Effector memory CD4-positive, alpha-beta T cell (primary cell): ENCODE measurements at places on chromosomes 5 and 9.

- DNase-seq: no peak
Measured at GRCh38 chr9:127963041-127963358, 17.8 kb downstream of the EEIG1 start.

DNA sequence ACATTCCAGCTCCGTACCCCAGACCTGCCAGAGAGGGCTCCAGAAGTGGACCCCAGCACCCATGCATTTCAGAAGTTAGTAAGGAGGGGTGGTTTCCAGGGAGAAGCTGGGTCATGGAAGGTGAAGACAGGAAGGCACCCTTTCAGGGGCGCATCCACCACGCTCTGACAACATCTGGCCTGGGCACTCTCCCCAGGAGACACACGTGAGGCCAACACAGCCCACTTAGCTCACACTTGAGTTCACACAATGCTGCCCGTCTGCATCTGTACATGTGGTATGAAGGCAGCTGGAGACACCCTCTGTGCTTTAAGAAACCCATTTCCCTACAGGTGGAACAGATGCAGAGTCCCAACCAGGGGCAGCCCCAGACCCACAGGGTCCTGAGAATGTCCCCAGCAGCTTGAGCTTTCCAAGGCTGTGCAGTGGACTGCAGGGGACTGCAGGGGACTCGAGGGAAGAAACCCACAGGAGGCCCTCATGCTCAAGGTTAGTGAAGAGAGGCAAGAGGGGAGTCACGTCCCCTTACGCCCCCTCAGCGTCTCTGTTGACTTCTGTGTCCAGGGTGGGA lies 326.8 kb upstream of the IRX1 start:
- no peak for DNase-seq

DNA sequence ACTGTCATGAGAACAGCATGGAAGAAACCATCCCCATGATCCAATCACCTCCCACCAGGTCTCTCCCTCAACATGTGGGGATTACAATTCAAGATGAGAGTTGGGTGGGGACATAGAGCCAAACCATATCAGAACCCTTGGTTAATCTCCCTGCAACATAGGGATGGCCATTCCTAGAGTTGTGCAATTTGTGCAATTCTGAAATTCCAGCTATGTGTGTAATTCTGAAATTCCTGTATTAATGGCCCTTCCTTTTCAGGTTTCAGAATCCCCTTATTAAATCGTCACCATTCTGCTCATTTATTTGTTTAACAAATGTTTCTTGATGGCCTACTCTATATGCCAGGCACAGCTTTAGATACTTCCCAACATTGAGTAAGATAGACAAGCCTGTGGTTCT lies 282.6 kb downstream of the SMARCA2 start:
- no peak for DNase-seq

DNA sequence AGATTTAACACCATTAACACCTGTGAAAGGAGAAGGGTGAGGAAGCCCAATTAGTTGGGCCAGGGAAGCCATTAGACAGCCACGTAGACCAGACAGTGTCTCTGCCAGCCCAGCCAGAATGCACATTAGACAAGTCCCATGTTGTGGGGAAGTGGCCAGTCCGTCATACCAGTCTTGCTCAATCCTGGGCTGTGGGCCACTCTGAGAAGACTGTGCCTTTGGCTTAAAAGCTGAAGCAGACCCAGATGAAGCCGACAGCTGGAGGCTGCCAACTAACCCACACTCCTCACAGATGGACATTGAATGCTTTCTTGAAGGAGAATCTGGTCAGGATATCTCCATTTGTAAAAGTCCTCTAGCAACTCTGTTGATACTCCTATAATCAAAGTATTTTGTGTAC lies 128.5 kb downstream of the CHSY3 start:
- DNase-seq: no peak

DNA sequence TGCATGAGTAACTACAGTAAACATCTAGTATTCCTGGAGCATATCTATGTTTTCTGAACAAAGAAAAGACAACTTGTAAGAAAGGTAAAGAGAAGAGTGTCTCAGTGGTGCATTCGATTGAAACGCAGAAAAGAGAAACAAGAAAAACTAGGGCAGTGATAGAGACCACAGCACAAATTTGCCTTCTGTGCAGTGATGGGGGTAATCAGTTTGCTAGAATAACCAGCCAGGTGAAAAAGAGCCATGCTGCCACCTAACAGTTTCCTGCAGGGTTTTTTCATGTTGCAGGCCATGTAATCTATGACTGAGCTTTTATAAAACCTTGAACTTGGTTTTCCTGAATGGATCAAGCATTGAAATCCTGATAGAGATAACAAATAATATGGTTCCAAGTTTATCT lies 198.4 kb upstream of the MEF2C start:
- DNase-seq: no peak

GRCh38 chr5:140205216-140205615 lies 30.2 kb downstream of the CYSTM1 start:
- DNase-seq: no peak

GRCh38 chr5:52685566-52685965 lies 102.2 kb upstream of the ITGA1 start:
- no peak for DNase-seq

- no peak for DNase-seq
Measured at GRCh38 chr5:163410505-163410904, 26.9 kb upstream of the CCNG1 start.

DNA sequence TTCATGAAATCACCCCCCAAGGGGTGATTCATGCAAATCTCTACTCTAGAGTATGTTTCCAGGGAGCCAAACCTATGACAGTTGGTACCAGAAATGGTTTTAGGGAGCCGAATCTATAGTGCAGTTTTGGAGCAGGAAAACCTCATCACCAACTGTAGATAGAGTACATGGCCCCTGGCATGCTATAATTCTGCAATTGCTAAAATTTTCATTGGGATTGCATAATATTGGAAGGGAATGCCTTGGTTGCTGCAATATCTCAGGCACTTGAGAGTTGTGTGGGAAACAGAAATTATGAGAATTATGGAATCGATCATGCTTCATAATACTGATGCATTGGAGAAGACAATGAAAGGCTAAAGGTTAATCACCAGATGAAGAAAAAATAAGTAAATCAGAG lies 148.2 kb upstream of the PLPPR1 start:
- no peak for DNase-seq

DNA sequence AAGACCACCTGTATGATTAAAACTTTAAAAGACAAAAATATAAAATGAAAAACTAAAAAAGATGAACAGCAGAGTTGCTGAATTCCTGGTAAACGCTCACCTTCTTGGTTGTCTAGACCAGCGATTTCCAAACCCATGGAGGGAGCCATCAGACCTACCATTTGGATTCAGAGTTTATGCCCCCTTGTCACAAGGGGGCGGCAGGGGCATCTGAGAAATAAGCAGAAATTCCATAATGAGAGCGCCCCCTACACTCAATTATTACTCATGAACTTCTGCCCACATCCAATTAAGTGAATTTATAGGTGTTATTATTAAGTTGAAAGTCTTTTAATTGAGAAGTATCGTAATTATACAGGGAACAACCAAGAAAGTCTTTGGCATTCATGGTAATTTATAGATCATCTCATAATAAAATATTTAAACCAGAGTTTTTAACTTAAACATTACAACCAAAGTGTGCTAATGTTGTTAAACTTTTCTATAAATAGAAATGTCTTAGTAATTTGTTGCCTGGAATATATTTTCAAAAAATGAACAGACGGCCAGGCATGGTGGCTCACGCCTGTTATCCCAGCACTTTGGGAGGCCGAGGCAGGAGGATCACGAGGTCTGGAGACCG lies 35.2 kb upstream of the SPATA31C2 start:
- DNase-seq: peak; percentile 24

DNA sequence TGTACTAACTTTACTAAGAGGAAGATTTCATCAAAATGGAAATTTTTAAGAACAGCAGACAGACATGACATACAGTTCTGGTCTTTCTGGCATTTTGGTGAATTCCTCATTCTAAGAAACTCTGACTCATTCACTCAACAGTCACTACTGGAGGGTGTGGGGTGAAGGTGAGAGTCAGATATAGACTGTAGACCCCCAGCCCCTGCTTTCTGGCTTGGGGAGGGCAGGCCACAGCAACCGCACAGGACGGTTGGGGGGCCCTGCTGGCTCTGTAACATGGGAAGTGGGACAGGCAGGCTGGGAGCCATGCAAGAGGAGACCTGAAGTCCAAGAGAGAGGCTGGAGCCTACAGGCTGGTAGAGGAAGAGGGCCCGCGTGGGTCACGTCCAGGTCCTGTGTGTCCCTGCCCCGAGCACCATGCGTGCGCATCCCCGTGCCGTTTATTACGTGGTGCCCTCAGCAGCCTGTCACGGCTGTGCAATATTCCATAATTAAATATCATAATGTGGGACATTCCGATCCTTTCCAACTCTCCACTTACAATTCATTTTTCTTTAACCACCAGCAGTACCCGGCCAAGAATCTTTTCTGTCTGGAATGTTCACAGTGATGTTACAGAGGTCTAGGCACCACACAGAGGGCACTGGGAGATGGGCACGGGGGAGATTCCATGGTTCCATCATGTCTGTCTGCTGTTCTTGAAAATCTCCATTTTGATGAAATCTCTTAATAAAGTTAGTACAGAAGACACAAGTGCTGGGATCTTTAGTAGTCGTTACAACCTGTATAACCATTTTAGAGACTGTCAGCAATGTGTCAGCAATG lies 75.5 kb downstream of the SEMA4D start:
- DNase-seq: peak; percentile 72
